Large intestine (tissue), 12 donors: ENCODE measurements at places on chromosomes 1 and 21. TPM values are rescaled to one million over a fixed set of nuclear protein-coding genes. Genes with fewer than 3 reads are reported as not detected.
A peak's percentile ranks its signal among the peaks of the same experiment; 100 is the strongest.

FCRL2 gene
- 0.15 TPM for polyA plus RNA-seq

DVL1 gene
- 45.4 TPM for polyA plus RNA-seq

HRNR gene
- polyA plus RNA-seq = 0.12 TPM

GJB4 gene
- polyA plus RNA-seq = 0.10 TPM

FLG2 gene
- polyA plus RNA-seq = 0.06 TPM

OR10J1 gene
- not detected for polyA plus RNA-seq

PTGS2 gene
- 12.3 TPM for polyA plus RNA-seq

TTLL7 gene
- 6.3 TPM for polyA plus RNA-seq

CNKSR1 gene
- polyA plus RNA-seq = 109 TPM

TMEM269 gene
- 0.10 TPM for polyA plus RNA-seq

WNT3A gene
- polyA plus RNA-seq = not detected

GBP2 gene
- 56.9 TPM for polyA plus RNA-seq

RHBDL2 gene
- 0.72 TPM for polyA plus RNA-seq

HSPA6 gene
- polyA plus RNA-seq = 0.46 TPM

ELAPOR1 gene
- 66.0 TPM for polyA plus RNA-seq

C1orf167 gene
- 0.15 TPM for polyA plus RNA-seq

GRCh38 chr1:37018510-37018909 is 15.8 kb downstream of the GRIK3 start:
- DNase-seq = no peak
- H3K36me3 ChIP-seq = no peaks in the 10 kb centered on the region
- H3K27ac ChIP-seq = no peak overlapping the region
- no peaks in the 10 kb centered on the region for H3K27me3 ChIP-seq
- no peak overlapping the region for H3K4me3 ChIP-seq

- H3K27ac ChIP-seq = no peak overlapping the region
- H3K36me3 ChIP-seq = no peaks in the 10 kb centered on the region
- DNase-seq = no peak
- H3K4me1 ChIP-seq = peaks cover 9% of the 10 kb centered on the region
- H3K27me3 ChIP-seq = no peaks in the 10 kb centered on the region
Observed at GRCh38 chr1:202162047-202162417, 1.6 kb upstream of the PTPN7 start.

DNA sequence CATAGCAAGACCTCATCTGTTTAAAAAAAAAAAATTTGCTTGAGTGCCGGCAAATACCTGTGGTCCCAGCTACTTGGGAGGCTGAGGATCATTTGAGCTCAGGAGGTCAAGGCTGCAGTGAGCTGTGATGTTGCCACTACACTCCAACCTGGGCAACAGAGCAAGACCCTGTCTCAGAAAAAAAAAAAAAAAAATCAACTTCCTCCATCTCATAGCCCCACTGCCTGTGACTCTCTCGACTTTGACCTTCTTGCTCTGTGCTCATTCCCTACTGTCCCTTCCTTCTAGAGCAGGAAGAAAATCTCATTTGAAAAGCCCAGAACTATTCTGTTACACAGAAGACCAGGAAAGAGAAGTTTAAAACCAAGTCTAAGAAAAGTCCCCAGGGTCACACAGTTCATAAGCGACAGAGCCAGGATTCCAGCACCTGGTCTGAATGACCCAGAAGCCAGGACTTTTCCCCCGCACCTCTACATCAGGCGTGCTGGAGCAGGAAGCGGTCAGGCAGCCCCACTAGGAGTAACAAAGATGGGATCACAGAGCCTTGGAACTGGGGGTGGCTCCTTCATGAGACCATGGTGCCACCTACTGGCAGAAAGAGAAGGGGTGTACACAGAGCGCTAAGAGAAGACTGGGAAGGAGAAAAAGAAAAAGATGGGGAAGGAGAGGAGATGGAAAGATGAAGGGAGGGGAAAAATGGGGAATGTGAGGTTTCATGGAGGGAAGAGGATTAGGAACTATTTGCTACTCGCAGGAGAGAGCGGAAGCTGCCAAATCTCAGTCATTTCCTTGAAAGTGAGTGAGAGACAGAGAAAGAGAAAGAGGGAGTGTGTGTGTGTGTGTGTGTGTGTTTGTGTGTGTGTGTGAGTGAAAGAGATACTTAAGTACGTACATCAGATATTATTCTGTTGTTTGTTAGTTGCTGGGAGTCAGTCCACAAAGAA is 3.1 kb upstream of the P3R3URF start:
- H3K4me1 ChIP-seq = peaks cover 54% of the 10 kb centered on the region
- H3K4me3 ChIP-seq = no peak overlapping the region
- H3K27ac ChIP-seq = peak overlapping the region; percentile 72
- H3K27me3 ChIP-seq = no peaks in the 10 kb centered on the region

GRCh38 chr1:76593618-76594017 is 273.7 kb upstream of the ST6GALNAC5 start:
- peaks cover 9% of the 10 kb centered on the region for H3K4me1 ChIP-seq
- H3K27me3 ChIP-seq = no peaks in the 10 kb centered on the region
- H3K4me3 ChIP-seq = no peak overlapping the region
- H3K36me3 ChIP-seq = no peaks in the 10 kb centered on the region
- DNase-seq = no peak
- H3K27ac ChIP-seq = no peak overlapping the region

- DNase-seq = no peak
- H3K4me1 ChIP-seq = peaks cover 17% of the 10 kb centered on the region
- no peaks in the 10 kb centered on the region for H3K36me3 ChIP-seq
- H3K27me3 ChIP-seq = peaks cover 85% of the 10 kb centered on the region
- H3K27ac ChIP-seq = no peak overlapping the region
Observed at GRCh38 chr1:47233186-47233585, 1.2 kb upstream of the TAL1 start.

DNA sequence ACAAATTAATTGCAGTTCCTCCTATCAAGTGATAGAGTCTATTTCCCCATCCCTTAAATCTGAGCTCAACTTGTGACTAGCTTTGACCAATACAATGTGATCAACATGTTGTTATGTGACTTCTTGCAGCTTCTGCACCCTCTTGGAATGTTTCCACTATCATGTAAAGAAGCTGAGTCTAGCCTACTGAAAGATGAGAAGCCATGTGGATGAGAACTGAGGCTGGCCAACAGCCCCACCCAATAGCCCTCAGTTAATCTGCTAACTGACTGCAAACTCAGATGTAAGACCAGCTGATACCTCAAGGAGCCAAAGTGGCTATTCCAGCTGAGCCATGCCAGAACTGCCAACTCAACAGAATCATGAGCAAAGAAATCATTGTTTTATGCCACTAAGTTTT is 44.0 kb downstream of the LYST start:
- DNase-seq = no peak
- no peak overlapping the region for H3K27ac ChIP-seq
- H3K4me1 ChIP-seq = no peaks in the 10 kb centered on the region
- H3K36me3 ChIP-seq = no peaks in the 10 kb centered on the region

DNA sequence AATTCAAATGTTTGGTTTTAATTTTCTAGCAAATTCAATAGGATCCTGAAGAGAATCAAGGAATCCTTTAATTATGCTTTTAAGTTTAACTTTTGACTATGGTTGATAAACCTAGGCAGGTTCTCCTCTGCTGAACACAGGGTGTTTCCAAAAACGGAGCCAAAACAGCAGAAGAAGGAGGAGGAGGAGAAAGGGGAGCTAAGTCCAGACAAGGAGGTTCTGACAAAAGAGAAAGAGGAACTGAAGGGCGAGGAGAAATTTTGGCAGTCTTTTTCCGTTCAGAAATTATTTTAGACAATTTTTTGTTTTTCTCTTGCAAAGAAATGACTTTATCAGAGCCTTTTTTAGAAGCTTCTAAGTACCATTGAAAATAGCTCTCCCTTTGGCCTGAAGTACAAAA is 33.2 kb upstream of the FNBP1L start:
- H3K4me1 ChIP-seq = no peaks in the 10 kb centered on the region
- H3K27ac ChIP-seq = no peak overlapping the region
- DNase-seq = no peak
- no peaks in the 10 kb centered on the region for H3K36me3 ChIP-seq

DNA sequence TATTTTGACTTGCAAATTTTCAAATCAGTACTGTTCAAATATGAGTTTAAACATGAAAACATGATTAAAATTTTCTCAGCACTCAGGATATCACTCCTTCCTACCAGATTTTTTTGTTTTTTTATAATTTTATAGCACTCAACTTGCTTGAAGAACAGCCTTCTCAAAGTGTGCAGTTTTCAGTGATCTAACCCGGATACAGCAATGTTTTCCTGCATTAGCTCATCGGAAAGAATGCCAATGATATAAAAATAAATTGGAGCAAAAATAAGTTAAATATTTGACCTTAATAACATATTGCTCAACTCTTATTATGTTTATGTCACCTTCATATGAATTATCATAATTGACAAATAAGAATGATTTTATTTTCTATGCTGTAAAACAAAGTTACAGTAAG is 766.8 kb downstream of the USP25 start:
- DNase-seq = no peak
- no peaks in the 10 kb centered on the region for H3K36me3 ChIP-seq
- H3K4me3 ChIP-seq = no peak overlapping the region

DNA sequence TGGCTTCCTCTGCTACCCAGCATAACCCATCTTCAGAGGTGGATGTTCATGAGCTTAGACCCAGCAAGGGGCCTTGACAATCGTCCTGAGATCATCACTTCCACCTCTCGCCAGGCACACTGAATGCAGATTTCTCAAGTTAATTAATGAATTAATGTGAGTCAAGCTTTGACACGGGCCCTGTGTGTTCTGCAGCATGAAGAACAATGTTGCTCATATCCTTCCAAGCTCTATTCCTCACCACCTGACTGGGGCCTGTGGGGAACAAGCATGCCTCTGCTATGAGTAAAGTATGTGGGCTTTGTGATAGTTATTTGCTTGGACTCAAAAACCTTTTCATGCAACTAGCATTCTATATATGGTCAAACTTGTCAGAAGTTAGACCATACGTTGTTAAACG is 122.0 kb downstream of the SEC16B start:
- no peaks in the 10 kb centered on the region for H3K4me1 ChIP-seq
- H3K4me3 ChIP-seq = no peak overlapping the region
- H3K27ac ChIP-seq = no peak overlapping the region

DNA sequence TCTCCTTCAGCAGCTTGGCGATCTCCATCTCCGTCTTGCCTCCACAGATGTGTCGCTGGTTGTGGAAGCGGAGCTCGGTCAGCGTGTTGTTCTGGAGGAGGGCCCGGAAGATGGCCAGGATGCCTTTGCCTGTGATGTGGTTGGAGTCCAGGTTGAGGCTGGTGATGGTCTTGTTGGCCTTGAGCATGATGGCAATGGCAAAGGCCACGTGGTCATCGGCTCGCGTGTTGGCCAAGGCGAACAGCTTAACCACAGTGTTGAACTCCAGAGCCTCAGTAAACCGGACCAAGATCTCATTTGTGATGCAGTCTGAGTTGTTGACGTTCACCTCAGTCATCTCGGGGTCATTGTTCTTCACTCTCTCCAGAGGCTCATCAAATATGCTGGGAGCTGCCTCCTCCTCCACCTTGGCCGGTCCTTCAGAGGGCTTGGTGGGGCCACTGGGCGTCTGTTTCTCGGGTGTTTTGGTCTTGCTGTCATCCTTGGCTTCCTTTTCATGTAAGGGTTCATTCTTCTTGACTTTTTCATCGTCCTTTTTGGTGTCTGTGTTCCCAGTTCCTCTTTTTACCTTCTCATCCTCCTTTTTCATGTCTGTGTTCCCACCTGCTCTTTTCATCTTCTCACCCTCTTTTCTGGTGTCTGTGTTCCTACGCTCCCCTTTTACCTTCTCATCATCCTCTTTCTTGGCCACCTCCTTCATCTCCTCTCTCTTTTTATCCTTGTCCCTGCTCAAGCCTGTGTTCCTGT is 11.2 kb downstream of the SHISA4 start:
- peaks cover 4% of the 10 kb centered on the region for H3K27me3 ChIP-seq
- H3K4me1 ChIP-seq = no peaks in the 10 kb centered on the region
- no peak overlapping the region for H3K27ac ChIP-seq
- no peak overlapping the region for H3K4me3 ChIP-seq
- DNase-seq = no peak

DNA sequence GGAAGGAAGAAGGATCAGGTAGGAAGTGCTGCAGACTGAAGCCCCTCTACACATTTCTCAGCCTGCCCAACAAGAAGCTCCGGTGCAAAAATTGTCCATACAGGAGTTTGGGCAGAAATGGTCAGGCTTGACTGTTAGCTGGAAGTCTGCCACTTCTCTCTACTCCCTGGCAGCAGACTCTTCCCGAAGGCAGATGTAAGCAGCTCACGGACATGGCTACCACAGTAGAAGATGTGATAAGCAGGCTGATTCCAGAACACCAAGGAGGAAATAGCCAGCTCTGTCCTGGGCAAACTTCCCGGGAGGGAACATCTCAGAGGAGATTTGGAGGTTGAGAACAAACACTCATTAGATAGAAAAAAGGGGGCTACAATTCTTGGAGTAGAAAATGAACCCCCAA is 52.6 kb downstream of the TRABD2B start:
- no peaks in the 10 kb centered on the region for H3K36me3 ChIP-seq
- H3K4me3 ChIP-seq = no peak overlapping the region
- no peak overlapping the region for H3K27ac ChIP-seq
- H3K27me3 ChIP-seq = no peaks in the 10 kb centered on the region
- DNase-seq = no peak
- peaks cover 42% of the 10 kb centered on the region for H3K4me1 ChIP-seq

DNA sequence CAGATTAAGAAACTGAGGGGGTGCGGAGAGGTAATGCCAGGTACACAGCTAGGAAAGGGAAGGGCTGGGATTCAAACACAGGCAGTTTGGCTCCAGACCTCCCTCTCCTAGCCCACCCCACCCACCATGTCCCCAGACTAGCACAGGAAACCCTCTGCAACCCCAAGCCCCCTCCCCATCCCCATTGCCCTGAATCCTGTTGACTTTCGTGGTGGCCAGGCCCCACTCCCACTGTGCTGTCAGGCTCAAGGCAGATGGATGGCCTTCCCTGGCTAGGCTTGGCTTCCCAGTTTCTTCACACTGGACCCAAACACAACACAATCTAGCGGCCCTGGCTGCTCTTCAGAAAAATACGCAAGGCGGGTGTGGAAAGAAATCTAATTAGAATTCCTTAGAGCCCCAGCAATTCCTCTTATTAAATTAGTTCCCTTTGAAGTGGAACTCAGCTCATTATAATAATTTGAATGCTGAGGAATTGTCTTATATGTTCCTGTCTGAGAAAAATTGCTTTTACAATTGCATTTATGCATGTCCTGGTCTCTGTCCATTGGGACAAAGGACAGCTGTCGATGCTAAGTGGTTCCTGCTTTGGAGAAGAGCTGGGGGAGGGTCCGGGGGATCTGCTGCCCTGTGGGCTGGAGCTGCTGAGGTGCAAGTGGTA is 97.4 kb downstream of the SYF2 start:
- H3K4me1 ChIP-seq = no peaks in the 10 kb centered on the region
- H3K27me3 ChIP-seq = no peaks in the 10 kb centered on the region
- no peak overlapping the region for H3K27ac ChIP-seq
- H3K4me3 ChIP-seq = no peak overlapping the region
- no peak for DNase-seq
- no peaks in the 10 kb centered on the region for H3K36me3 ChIP-seq
